Fibroblast of skin of scalp (primary cell): ENCODE measurements at places on chromosomes 4 and X.
A peak's percentile ranks its signal among the peaks of the same experiment; 100 is the strongest.

GRCh38 chrX:152600853-152601633, 36.7 kb upstream of the GABRQ start:
- no peak for DNase-seq

GRCh38 chr4:121034017-121034416, 38.3 kb downstream of the NDNF start:
- DNase-seq: peak; percentile 73

- DNase-seq: no peak
These were observed 277.2 kb downstream of the PDGFC start for GRCh38 chr4:156694413-156694812.

DNA sequence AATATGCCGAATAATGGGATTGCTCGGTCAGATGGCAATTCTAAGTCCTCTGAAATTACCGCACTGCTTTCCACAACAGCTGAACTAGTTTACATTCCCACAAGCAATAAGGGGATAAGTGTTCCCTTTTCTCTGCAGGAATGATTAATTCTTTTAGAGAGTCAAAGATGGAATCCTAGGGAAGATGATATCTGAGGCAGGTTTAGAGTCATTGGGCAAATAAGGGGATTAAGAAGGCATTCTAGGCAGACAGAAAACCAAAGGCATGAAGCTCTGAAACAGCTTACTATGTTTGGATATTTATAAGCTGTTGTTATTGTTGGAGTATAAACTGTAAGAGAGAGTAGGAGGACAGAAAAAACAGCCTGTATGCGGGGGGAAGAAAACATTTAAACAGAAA, 85.7 kb downstream of the TET2 start:
- no peak for DNase-seq

- DNase-seq: no peak
These were observed 111.1 kb upstream of the ACSL4 start for GRCh38 chrX:109843963-109844751.

- DNase-seq: no peak
These were observed 272.5 kb upstream of the LCORL start for GRCh38 chr4:18294021-18294420.

GRCh38 chr4:105637408-105638176, 70.9 kb downstream of the INTS12 start:
- peak; percentile 7 for DNase-seq

GRCh38 chr4:8322794-8323704, 53.5 kb downstream of the HTRA3 start:
- DNase-seq: no peak

DNA sequence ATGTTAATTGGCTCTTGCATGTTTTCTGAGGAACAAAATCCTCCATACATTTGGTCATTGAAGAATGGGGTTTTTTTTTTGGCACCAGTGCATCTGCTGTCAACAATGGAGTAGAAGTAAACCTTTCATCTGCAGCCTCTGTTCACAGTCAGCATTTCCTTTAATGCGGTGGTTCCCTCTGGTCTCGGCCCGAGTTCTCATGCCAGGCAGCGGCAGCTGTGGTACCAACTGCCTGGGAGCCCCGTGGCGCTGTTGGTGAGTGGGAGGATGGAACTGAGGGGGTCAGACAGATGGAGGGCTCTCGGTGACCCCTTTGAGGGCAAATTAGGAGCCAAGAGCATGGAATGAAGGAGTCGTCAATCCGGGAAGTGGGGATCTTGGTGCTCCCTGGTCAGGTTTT, 114.7 kb downstream of the AFF1 start:
- DNase-seq: no peak

DNA sequence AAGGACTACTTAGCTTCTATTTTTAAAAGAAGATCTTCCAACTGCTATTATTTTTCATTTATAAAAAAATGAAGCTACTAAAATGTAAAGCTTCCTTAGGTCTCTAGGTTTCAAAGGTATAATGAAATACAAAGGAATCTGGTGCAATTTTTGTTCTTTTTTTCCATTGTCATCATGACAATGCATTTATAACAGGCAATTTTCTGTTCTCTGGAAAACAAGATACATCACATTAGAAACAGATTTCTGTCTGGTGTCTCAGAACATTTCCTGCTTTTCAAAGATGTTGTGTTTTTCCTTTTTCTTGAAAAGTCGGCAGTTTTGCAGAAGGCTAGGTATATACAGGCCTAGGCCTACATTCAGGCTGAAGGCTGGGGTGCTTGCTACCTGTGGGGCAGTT, 63.6 kb upstream of the ATP8A1 start:
- DNase-seq: no peak

- no peak for DNase-seq
These were observed 304.2 kb downstream of the TENM3 start for GRCh38 chr4:182547435-182547834.

DNA sequence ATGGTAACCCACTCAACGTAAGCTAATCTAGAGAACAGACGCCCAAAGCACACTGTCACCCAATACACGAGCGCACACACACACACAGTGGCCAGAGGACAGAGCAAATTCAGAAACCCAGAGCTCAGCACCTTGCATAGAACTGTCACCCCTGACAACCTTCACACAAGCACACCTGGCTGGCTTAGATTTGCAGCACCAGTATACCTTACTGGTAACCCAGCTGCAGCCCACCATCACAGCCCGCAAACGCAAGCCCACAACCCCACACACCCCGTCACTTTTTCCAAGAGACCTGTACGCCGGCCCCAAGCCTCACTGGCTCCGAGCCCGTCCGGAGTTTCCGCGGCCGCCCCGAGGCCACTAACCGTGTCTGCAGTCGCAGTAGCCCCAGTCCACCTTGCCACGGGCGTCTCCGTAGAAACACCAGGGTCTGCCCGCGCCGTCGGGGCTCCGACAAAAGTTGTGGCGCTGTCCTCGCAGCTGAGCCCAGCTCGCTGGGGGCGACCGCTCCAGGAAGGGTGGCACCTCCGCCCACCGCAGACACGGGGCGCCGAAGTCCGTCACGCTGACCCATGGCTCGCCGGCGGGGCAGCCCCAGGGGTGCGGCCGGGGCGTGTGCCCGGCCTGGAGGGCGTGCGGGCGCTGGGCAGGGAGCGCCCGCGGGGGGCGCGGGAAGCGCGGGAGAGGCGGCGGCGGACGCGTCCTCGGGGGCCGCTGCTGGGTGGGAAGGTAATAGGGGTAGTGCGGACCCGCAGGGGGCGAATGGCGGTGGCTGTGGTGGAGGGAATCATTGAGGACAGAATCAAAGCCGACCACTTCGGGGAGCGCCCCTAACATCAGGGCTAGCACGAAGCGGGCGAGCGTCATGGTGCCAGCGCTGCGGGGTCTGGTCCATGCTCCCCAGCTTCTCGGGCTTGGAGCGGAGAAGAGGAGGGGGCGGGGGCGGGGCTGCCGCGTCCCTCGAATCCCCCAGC, 664 bp downstream of the PRSS12 start:
- DNase-seq: peak; percentile 58

- peak; percentile 67 for DNase-seq
These were observed 22.3 kb downstream of the RPS6KA6 start for GRCh38 chrX:84165711-84166110.

- DNase-seq: peak; percentile 19
These were observed 526.0 kb downstream of the TLL1 start for GRCh38 chr4:166399021-166399420.

- DNase-seq: peak; percentile 62
These were observed 438.1 kb downstream of the INPP4B start for GRCh38 chr4:142408003-142408441.

- DNase-seq: no peak
These were observed 7.2 kb downstream of the SMS start for GRCh38 chrX:21947671-21948070.

- peak; percentile 21 for DNase-seq
These were observed 261.8 kb downstream of the DHX15 start for GRCh38 chr4:24322511-24322910.

DNA sequence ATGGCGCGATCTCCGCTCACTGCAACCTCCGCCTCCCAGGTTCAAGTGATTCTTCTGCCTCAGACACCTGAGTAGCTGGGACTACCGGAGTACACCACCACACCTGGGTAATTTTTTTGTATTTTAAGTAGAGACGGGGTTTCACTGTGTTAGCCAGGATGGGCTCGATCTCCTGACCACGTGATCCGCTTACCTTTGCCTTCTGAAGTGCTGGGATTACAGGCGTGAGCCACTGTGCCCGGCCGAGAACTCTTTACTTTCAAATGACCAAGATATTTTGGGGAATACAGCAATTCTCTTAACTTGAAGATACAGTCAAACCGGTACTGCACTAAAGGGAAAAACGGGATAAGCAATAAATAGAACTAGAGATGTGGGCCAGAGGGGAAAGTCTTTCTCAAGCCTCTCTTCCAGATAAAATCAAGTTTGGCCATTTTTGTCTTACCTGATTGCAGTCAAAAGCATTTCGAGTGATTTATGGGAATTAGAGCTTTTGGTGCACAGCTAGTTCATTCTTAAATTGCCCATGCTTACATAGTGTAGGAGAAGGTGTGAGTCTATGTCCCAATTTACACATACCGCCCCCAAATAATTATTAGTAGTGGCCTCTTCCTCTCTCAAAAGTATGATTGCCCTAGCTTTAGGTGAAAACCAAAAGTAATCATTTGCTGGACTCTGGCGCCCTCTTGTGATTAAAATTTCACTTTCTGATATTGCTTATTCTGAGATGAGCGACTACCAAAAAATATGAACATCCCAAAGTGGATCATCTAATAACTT, 53.2 kb upstream of the ABCG2 start:
- DNase-seq: peak; percentile 54

- no peak for DNase-seq
These were observed 29.0 kb downstream of the CLDN22 start for GRCh38 chr4:183291070-183291469.

DNA sequence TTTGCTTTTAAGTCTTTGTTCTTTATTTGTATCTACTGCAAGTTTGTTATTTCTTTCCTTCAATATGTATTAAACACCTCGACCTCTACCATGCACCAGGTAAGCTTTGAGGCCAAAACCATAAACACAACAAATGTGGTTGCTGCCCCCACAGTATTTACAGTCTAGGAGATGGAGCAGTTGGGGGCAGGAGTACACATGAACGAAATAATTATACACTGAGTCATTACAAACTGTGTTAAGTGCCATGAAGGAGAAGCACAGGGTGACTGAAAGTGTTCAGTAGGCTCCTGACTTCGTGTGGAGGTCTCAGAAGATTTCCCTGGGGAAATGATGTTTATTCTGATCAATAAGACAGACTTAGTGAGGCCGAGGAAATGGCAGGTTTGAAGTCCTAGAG, 30.3 kb downstream of the SLC25A43 start:
- no peak for DNase-seq

- DNase-seq: peak; percentile 2
These were observed 124.4 kb upstream of the PUDP start for GRCh38 chrX:7272346-7272745.

- no peak for DNase-seq
These were observed 586.9 kb upstream of the NR3C2 start for GRCh38 chr4:149029056-149029651.

- no peak for DNase-seq
These were observed 71.5 kb downstream of the SLC16A2 start for GRCh38 chrX:74492720-74493201.
